ENCODE measurements at places on chromosomes 1 and 21. TPM values are rescaled to one million over a fixed set of nuclear protein-coding genes. Genes with fewer than 3 reads are reported as not detected.

Gene PEAR1
- 47.4 TPM for total RNA-seq

DNA sequence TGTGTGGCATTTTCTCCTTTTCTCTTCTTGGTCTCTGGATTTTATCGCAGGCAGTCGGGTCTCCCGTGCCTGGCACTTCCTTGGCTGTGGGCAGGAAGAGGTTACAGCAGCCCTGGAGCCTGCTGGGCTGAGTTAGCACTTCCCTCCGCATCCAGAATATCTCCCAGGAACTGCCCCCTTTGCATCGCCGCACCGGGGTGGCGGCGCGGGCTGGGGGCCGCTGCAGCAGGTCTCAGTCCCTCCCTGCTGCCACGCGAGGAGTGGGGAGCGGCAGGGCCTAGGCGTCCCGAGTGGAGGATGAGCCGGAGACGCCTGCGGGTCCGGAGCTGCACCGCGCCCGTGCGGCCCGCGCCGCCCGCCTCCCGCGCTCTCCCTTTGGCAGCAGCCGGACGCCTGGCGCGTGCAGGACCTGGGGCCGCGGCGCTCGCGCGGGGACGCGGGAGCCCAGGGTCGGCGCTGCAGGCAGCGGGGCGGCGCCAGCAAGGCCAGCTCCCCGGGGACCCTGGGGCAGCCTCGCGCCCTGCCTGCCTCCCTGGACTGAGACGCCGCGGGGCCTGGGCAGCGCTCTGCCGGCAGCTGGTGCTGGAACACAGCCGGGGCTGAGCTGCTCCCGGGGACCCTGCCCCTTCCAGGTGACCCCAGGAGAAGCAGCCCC, 192.8 kb downstream of the PRDM2 start:
- no peak for DNase-seq

GRCh38 chr21:29018540-29018939, 609 bp downstream of the RWDD2B start:
- DNase-seq: no peak

- no peak for DNase-seq
Observed at GRCh38 chr21:36035381-36035791, 24.9 kb downstream of the SETD4 start.

Gene SELP
- 11.4 TPM for total RNA-seq

Gene CLCA1
- total RNA-seq: not detected

Gene IFNLR1
- total RNA-seq: 1.3 TPM

DNA sequence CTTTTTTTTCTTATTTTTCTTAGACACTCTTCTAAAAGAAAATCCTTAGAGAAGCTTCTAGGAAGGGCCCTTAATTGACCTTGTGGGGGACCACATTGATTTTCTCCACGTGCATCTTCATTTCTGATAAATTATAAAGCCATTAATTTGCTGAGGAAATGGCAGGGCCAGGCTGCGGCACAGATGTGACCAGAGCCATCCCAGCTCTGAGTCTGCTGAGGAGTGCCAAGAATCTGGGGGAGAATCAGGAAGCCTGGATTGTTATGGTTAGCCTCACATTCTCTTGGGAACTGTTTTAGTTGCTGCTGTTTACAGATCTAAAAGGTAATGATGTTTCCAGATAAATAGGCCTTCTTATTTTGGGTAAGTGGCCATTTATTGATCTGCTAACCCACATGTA, 16.2 kb downstream of the PROX1 start:
- no peak for DNase-seq

Gene NHLH1
- total RNA-seq: not detected

GRCh38 chr1:41464885-41465284, 19.6 kb downstream of the EDN2 start:
- DNase-seq: no peak

- no peak for DNase-seq
Observed at GRCh38 chr1:202809597-202810159, 1.1 kb upstream of the PCAT6 start.

DNA sequence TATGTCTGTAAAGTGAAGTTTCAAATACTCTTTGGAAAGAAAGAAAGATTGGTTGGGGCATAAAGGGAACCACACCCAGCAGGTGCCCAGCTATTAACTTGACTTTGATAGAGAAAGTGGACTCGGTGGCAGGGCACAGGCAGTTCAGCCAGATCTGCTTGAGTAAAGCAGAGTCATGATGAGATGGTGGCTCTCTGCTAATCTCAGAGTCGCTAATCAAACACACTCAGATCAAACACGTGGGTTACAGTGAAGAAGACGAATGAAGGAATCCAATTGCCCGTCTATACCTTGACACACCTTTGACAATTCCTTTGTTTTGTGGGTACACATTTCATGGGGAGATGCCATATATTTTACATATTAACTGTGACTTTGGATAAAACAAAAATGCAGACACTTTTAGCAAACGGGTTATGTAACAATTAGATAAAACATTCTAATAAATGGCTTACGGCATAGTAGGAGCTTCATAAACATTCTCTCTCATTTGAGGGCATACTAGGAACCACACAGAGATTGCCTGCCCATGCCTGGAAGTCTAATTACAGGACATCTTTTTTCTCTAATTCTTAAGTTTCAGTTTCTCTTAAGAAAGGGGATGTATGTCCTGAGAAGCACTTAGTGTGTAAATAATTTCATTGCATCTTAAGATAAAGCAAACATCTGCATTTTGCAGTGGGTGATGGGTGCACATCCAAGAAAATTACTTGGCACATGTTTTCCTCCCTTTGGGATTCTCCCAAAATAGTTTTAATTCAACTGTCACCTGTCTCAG, 7.2 kb downstream of the CBR1 start:
- DNase-seq: no peak

Gene CD1E
- not detected for total RNA-seq
